SHP77 (cell line): ENCODE measurements at places on chromosomes 4 and X.
A peak's percentile ranks its signal among the peaks of the same experiment; 100 is the strongest.

DNA sequence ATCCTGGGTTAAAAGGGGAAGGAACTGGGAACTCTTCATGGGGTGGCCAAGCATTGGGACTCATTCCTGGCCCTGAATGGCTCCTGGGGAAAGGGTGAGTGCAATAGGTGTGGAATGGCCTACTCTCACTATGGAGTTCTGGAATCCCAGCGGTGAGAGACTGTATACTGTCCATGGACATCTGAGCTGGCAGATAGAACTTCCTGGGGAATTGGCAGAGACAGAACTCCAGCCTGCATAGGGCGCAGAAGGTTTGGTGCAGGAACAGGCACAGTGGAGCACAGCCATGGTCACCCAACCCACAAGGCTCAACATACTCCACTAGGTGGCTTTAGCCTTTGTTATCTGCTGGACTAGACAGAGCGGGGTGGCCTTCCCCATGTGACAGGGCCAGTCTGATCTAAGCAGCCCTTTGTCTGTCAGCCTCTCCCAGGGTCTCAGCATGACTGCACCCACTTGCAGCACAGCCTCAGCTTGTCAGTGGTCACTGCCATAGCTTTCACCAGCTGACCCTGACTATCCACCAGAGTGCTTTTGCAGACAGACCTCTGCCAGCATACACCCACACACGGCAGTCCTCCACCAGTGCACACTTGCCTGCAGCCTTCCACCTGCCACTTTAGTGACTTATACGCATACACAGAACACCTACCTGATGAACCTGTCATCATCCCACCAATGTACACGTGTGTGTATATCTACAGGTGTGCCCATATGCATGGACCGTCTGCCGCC, 48.4 kb downstream of the TECRL start:
- no peak for DNase-seq

DNA sequence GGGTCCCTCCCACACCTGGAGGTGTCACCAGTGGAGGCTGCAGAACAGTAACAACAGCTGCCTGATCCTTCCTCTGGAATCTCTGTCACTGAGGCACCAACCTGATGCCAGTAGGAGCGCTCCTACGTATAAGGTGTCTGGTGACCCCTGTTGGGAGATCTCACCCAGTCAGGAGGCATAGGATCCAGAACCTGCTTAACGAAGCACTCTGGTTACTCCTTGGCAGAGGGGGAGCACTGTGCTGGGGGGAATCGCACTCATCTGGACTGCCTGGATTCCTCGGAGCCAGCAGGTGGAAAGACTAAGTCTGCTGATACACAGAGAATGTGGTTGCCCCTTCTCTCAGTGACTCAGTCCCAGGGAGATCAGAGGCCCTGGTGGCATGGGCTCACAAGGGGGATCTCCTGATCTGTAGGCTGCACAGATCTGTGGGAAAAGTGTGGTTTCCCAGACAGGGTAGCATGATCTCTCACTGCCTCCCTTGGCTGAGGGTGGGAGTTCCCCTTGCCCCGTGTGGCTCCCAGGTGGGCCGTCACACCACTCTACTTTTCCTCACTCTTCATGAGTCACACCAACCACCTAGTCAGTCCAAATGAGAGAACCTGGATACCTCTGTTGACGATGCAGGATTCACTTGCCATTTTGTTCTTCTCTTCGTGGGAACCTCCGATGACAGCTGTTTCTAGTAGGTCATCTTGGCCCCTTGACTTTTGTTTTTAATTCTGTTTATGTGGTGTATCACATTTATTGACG, 305.9 kb downstream of the IDS start:
- no peak for DNase-seq

DNA sequence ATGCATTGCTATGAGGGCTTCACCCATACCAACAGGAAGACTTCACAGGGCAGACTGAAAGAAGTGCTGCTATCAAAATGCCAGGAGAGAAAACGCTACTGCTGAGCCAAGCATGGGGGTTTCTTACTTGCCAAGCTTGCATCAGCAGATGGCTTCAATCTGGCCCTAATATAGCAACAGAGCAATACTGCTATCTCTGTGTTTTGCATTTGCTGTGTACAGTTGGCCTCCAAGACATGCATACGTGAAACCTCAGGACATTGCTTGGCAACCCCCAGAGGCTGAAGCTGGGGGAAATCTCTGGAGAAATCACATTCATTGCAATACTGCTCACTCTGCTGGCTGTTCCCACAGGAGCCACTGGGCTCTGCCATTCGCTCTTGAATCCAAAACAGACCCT, 127.2 kb upstream of the GPC4 start:
- DNase-seq: no peak

GRCh38 chrX:6906608-6907007, 240.9 kb upstream of the STS start:
- no peak for DNase-seq

DNA sequence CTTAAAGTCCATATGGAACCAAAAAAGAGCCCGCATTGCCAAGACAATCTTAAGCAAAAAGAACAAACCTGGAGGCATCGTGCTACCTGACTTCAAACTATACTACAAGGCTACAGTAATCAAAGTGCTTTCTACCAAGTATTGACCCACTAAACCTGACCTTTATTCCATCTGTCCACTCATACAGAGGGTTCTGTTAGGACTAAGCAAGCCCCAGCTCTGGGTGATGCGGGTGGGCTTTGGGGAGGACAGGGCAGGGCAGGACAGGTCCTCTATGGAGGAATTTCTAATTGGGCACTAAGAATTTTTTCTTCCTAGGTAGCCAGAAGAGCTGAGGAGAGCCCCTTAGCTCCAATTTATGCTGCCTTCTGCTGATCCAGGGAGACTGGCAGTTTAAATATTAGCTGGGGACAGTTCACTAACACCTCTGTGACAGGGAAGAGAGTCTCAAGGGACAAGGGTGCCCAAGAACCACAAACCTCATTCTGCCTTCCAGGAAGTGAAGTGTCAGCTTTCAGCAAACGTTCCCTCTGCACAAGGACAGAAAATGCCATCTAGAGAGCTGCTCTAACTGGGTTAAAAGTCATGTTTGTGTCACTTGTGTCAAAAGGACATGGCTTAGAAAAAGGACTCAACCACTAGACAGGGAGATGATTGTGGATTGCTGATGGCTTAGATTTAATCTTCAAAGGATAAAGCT, 143.2 kb downstream of the KIT start:
- DNase-seq: no peak

- peak; percentile 31 for DNase-seq
Observed at GRCh38 chr4:176277162-176277904, 8.3 kb upstream of the ASB5 start.

DNA sequence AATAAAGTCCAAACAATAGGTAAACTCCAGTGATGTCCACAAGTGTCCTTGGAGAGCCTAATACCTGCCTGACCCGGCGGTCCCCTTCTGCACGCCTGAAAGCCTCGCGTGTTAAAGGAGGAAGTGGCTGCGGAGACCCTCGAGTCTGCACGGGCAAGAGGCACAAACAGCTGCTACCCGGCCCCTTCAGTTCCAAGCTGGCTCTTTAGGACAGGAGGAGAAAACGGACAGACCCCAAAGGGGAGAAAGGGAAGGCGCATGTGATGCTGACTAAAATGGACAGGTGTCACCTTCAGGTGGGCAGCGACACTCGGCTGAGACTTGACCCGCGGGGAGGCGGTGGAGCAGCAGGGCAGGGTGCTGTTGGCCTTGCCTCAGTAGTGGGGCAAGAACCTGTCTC, 102.7 kb upstream of the TENM3 start:
- DNase-seq: no peak

DNA sequence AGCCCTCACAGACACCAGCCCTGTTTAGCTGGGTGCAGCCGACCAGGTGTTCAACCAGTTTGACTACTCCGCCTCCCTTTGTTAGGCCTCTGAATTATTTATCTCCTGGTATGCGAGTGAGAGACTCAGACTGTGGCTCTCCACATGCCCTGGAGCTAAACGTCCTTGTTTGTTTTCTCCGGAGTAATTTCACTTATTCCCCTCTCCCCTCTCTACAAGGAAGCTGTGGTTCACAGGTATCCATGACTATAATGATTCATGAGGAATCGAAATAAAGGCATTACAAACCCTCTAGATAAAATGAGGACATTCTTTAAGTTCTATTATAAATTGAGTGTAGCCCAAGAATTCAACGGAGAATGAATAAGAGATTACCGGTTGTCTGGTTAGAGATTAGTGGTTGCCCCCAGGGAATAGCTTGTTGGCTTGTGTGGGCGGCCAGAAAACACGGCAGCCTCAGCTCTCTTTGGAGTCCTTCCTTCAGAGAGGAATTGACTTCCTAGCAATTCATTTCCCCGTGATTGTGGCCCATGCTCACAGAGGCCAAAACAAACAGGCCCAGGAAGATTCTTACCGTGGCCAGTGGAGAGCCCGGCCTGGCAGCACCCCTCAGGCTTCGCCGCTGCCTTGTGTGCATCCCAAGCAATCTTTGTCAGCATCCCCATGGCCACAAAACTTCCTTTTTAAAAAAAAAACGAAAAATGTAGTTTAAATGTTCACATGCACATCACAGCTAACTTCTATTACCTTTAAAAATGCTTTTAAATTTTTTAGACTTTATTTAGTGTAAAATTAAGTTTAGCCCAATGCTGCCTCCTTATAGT, 60.2 kb upstream of the CBR4 start:
- peak; percentile 2 for DNase-seq

DNA sequence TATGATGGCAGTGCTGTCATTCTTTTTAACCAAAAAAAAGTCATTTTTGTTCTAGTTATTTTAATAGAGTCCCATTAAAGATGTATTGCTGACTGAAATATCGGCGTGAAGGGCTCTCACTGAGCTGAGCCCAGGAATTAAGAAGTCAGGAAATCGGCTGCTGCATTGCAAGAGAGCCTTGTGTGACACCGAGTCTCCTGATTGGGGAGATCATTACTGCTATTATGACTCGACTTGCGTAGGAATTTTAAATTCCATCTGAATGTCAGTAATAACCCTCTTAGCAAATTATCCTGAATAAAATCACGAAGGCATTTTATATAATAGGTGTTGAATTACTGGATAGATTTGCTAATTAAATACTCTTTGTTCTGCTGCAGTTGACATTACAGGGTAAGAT, 111.5 kb downstream of the POLA1 start:
- DNase-seq: no peak

GRCh38 chrX:51899741-51900140, 6.3 kb downstream of the MAGED1 start:
- no peak for DNase-seq

DNA sequence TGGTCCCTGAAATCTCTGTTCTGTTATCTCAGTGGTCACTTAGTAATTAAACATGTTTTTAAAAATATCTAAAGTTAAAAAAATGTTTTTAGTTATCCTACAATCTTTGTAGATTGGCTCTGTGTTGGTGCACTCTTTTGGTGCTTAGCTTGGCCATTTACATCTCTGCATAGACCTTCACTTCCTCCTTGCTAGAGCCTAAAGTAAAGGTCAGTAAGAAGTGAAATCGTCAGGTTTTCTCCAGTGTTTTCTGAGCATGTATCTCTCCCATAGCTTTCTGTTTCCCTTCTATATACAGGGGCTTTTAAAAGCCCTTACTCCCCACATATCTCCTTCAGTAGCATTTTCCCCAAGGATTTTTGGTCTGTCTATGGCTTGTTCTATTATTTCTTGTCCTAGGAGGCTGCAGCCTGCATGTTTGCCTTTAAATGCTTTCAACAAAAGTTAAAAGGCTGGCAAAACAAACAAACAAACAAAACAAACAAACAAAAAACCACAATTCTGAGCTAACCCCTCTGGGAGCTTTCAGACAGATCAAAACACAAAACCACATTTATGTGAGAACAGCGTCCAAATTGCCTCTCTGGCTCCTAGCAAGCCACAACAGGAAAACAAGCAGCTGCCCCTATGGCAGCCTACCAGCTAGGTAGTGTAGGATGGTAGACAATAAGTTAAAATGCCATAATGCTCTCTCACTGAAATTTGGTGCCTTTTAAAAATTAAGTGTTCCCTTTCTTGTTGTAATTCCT, 27.3 kb upstream of the GPRASP2 start:
- no peak for DNase-seq

GRCh38 chrX:43679778-43680177, 23.7 kb downstream of the MAOA start:
- no peak for DNase-seq

- DNase-seq: no peak
Observed at GRCh38 chr4:62320612-62321011, 1120.5 kb downstream of the ADGRL3 start.

DNA sequence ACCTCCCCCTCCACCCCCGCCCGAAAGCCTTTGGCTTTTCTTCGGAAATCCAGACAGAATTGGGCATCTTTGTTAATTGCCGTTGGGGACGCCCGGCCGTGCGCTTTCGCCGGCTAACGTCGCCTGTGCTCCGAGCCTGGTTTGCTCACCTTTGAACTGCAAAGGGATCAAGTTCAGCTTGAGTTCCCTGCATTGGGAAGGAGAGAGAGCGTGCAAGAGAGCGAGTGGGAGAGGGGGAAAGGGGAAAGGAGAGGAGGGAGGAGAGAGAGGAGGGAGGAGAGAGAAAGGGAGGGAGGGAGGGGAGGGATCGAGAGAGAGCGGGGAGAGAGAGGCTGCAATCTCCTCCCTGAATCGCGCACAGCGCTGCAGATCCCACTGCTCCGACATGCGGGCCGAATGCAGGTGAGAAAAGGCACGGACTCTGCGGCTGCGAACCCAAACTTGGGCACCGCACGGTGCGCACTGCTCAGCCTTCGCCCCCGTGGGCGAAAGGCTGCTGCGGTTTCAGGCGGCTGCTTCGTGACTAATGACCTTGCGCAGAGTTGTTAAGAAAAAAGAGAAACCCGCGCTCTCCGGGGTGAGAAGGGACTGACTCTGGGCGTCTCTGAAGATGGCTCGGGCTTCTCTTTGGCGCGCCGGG, at the start of gene PCDH7:
Gene PCDH7, plus strand, starts transcription at position 349 of the 640 bp plus-strand sequence. CDS start 1,054 bp downstream, outside the sequence.
- DNase-seq: no peak

DNA sequence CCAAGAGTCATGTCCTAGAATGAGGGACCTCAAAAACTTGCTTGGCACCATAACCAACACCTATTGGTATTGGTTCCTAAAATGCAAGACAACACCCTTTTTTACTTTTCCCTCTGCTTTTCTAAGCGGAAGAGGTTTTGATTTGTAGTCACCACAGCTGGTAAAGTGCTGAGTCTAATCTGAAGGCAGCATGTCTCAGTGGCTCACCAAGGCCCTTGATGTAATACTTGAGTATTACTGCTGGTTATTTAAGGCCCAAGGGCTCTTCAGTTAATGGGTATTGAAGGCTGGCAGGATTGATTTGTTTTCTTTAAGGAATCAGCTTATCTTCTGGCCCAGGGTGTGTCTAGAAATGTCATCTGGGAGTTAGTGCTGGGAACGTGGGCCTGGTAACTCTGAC, 735.1 kb downstream of the GLUD2 start:
- no peak for DNase-seq
